ENCODE measurements at places on chromosomes 16 and 17.

DNA sequence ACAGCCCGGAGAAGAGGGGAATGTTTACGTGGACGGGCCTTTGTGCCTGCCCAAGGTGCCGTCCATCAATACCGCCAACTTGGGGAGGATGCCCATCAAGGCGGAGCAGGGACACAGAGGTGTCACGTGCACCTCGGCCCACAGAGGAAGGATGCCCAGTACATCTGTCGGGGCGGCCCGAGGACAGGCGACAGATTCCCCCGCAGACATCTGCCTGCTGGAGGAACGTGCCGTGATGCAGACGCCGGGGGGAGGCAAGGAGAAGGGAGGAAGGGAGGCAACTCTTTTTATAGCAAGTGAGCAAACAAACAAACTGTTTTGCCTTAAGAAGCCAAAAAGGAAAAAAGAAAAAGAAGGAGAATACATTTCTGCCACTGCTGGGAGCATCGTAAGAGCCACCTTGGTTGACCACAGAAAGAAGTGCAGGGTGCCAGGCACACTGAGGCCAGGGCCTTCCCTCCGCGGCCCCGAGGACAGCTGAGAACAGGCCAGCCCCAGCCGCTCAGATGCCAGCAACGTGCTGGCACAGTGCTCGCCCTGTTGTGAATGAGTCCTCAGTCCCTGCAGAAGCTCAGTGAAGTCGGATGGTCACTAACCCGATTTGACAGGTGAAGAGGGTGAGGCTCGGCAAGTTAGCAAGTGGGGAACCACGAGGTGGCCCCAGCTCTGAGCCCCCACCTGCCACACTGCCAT, 146.4 kb downstream of the RBFOX3 start:
- DNase-seq = no peak

- no peak for DNase-seq
These were observed 18.5 kb upstream of the LLGL1 start for GRCh38 chr17:18206962-18207361.

GRCh38 chr17:50920891-50921586, 54.9 kb upstream of the TOB1 start:
- DNase-seq = peak; percentile 60

DNA sequence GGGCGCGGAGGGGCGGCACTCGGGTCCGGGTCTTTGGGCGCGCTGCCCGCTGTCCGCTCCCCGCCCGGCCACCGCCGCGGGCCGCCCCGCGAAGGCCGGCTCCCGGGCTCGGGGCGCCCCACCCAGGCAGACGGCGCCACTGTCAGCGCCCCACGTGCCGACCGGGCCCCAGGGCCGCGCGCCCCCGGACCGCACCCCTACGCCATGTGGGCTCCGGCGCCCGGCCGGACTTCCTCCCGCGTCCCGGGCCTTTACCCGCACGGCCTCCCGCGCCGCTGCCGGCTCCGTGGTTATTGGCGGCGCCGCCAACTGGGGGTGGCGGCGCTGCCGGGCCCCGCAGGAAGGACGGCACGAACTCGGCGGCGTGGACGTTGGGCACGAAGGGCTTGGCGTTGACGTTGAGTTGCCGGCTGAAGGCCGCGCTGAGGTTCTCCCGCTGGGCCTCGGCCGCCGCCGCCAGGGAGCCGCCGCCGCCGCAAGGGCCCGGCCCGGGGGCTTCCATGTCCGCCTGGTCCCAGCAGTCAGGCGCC, 577 bp downstream of the GSPT1 start:
- DNase-seq = peak; percentile 67

- DNase-seq = no peak
These were observed 762 bp upstream of the RBL2 start for GRCh38 chr16:53433509-53433908.

DNA sequence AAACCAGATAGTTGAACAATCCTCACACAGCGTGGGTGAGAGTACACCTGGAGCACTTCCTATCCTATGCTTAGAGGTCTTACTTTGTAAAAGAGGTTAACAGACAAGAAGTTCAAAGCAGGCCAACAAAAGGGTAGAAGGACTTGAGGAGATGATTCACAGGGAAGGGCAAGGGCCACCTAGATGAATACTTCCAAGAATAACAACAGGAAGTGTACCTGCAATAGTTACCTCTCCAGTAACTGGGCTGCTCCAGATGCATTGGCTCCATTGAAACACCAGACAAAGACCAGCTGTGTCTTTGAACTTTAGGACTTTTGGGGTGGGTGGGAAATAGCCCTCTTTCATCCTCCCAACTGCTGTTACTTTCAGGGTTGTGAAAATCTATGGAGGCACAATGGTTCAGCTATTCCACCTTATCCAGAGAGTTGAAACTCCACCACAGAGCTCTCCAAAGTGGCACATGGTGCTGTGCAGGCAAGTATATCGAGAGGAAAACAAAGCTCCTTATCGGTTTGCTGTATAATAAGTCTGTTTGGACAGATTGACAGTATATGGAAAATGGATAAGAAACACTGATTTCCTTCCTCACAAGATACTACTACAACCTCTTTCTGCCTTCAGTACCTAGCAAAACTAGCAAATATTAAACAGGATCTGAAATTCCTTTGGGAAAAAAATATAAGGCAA, 22.7 kb downstream of the RNF43 start:
- DNase-seq = no peak

- DNase-seq = no peak
These were observed 1.6 kb upstream of the N4BP1 start for GRCh38 chr16:48611329-48612137.

GRCh38 chr17:50361561-50362480, 11.2 kb downstream of the MRPL27 start:
- DNase-seq = peak; percentile 89

- DNase-seq = no peak
These were observed 1.9 kb upstream of the TMEM204 start for GRCh38 chr16:1531638-1531910.

GRCh38 chr17:50495918-50496317, 12.3 kb upstream of the MYCBPAP start:
- DNase-seq = no peak

GRCh38 chr16:84396537-84397008, 28.2 kb downstream of the ATP2C2 start:
- DNase-seq = no peak

GRCh38 chr17:69578385-69578936, 164.0 kb downstream of the MAP2K6 start:
- no peak for DNase-seq

DNA sequence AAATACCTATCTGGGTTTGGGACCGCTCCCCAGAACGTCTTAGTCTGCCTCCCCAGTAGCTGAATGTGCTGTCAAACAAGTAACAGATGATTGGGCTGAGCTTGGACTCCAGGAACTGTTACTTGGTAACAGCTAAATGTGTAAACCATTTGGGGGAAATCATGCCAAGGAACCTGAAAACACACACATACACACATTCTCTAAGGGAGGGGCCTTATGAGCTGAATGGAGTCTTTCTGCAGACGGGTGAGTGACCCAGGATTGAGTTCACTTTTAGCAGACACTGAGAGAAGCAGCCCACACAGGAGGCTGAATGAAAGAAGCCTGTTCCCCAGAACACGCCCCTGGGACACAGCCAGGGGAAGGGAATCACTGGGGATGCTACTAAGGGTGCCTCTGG, 1.6 kb downstream of the ACLY start:
- no peak for DNase-seq

- peak; percentile 61 for DNase-seq
These were observed 862 bp downstream of the DCAKD start for GRCh38 chr17:45050481-45051059.

DNA sequence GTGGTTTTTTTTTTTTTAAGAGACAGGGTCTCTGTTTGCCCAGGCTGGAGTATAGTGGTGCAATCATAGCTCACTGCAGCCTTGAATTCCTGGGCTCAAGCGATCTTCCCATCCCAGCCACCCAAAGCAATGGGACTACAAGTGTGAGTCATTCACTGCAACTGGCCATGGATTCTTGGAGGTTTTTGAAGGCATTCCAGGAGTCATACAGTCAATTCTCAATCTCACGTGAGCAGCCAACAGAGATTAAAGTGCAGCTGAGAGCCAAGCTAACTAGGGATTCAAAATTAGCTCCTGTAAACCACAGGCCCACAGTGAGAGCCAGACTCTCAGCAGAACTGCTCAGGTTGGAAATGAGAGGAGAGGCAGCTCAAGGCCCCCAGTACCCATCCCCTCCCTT, 30.2 kb downstream of the XPO6 start:
- no peak for DNase-seq

DNA sequence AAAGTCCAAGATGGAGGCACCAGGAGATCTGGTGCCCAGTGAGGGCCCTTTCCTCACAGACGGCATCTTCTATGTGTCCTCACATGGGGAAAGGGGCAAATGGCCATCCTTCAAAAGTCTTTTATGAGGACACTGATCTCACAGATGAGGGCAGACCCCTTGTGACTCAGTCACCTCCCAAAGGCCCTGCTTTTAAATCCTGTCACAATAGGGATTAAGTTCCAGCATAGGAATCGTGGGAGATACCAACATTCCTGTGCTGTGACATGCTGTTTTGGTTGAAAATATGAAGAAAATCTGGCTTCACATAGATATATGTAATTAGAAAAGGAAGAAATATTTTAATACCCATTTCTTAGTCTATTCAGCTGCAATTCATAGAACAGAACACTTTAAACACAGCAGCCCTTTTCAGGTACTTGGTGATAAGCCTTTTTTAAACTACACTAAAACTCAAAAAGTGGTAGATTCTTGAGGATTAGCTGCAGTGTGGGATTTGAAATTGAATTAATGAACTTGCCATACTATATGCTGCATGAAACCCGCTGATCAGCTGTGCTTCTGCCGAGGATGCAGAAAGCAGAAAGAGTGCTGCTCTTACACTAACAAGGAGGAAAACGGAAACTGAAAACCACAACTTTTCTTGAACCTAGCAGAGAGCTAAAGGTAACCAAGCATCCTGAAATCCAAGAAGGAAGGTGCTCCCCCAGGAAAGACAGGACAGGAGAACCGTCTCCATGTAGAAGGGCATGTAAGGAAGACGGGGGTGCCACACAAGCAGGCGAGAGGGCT, 32.7 kb downstream of the VPS53 start:
- no peak for DNase-seq

- DNase-seq = peak; percentile 75
These were observed 43.4 kb upstream of the CRHR1 start for GRCh38 chr17:45740553-45741330.

DNA sequence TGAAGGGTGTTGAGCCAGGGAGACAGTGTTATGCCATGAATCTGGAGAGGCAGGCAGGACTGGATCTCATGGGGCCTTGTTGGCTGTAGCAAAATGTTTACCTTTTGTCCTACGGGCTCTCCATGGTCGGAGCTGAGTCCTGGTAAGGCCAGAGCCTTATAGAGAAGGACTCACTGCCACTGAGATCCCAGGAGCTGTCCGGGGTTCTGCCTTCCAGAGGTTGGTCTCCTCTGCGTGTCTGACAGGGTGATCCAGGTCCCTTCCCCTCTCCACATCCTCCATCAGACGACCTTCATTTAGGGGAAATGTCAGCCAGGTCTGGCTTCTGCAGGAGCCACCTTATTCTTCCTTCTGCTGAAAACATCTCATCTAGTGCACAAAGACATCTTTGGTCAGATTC, 285.2 kb upstream of the N4BP1 start:
- DNase-seq = no peak

DNA sequence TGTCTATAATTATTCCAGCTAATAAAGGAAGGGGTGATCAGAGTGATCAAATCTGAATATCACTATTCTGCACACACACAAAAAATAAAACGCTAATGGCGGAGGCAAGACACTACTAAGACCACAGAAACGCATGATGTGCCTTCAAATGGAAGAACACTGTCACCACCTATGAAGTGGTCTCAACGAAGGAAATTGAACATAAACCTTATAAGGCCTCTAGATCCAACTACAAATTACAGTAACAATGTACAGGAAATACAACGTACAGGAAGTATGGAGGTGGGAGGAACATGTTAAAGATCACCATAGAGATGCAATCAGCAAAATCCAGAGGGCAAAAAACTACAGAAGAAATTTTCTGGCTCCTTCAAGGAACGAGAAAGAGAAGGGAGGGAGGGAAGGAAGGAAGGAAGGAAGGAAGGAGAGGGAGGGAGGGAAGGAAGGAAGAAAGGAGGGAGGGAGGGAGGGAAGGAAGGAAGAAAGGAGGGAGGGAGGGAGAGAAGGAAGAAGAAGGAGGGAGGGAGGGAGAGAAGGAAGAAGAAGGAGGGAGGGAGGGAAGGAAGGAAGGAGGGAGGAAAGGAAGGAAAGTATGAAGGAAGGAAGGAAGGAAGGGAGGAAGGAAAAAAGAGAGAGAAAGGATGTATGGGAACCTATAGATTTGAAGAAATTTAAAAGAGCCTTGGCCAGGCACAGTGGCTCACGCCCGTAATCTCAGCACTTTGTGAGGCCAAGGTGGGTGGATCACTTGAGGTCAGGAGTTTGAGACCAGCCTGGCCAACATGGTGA, 3.1 kb upstream of the SGCA start:
- no peak for DNase-seq

DNA sequence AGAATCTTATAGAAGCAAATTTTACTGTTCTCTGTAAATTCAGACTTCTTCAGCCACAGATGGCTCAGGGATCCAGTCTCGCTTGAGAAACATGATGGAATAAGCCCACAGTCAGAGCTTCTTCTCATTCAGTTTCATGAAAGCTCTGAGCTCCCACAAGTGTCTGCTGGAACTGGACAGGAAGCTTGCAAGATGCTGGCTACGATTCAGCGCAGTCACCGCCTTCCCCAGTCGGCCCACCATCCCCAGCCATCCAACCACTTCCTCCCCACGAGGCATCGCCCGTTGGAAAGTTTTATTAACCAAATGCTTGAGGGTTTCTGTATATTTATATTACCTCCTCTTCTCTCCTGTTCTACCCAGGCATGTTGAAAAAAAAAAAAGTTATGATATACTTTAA, 171.7 kb downstream of the ZFHX3 start:
- no peak for DNase-seq

- DNase-seq = no peak
These were observed 209.4 kb upstream of the CIBAR2 start for GRCh38 chr16:85321509-85322271.

DNA sequence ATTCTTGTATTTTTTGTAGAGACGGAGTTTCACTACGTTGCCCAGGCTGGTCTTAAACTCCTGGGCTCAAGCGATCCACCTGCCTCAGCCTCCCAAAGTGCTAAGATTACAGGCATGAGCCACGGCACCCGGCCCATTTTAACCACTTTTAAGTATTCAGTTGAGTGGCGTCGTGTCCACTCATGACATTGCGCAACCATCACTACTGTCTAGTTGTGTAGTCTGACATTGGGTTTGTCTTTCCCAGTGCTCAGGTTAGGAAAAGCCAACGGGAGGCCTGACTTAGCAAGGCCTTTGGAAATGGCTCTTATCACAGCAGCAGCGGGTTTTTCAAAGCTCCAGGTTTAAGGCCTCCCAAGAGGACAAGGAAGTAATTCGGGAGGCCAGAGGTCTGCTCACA, 58.7 kb downstream of the LITAF start:
- DNase-seq = no peak

GRCh38 chr17:7632492-7632894, 2.6 kb downstream of the SHBG start:
- peak; percentile 62 for DNase-seq

Data from D341Med (cell line).